ENCODE measurements at places on chromosomes 13 and 19. TPM values are rescaled to one million over a fixed set of nuclear protein-coding genes. Genes with fewer than 3 reads are reported as not detected.

- H3K4me1 ChIP-seq: peaks cover 23% of the 10 kb centered on the region
- peak overlapping the region; percentile 39 for H3K4me3 ChIP-seq
- peak; percentile 60 for DNase-seq
- peak overlapping the region; percentile 75 for H3K27ac ChIP-seq
- no peaks in the 10 kb centered on the region for H3K27me3 ChIP-seq
Observed at GRCh38 chr19:4115050-4115817, 8.7 kb downstream of the MAP2K2 start.

GRCh38 chr13:43537124-43537523 is 249.6 kb downstream of the ENOX1 start:
- no peak for DNase-seq
- no peaks in the 10 kb centered on the region for H3K36me3 ChIP-seq
- H3K4me1 ChIP-seq: no peaks in the 10 kb centered on the region
- H3K4me3 ChIP-seq: no peak overlapping the region
- H3K27me3 ChIP-seq: peaks cover 6% of the 10 kb centered on the region

- H3K4me3 ChIP-seq: peak overlapping the region; percentile 16
- no peaks in the 10 kb centered on the region for H3K36me3 ChIP-seq
- DNase-seq: no peak
- no peak overlapping the region for H3K27ac ChIP-seq
Observed at GRCh38 chr13:26759249-26759906, 1.2 kb downstream of the GPR12 start.

- H3K27ac ChIP-seq: no peak overlapping the region
- H3K27me3 ChIP-seq: no peaks in the 10 kb centered on the region
- H3K4me1 ChIP-seq: peaks cover 34% of the 10 kb centered on the region
- H3K4me3 ChIP-seq: no peak overlapping the region
- peaks cover 18% of the 10 kb centered on the region for H3K36me3 ChIP-seq
Observed at GRCh38 chr19:46944123-46944748, 75.4 kb upstream of the NPAS1 start.

- H3K36me3 ChIP-seq: no peaks in the 10 kb centered on the region
- no peaks in the 10 kb centered on the region for H3K27me3 ChIP-seq
- DNase-seq: no peak
- H3K4me1 ChIP-seq: no peaks in the 10 kb centered on the region
- H3K4me3 ChIP-seq: no peak overlapping the region
- H3K27ac ChIP-seq: no peak overlapping the region
Observed at GRCh38 chr19:33390101-33390907, 16.8 kb downstream of the CEBPG start.

DNA sequence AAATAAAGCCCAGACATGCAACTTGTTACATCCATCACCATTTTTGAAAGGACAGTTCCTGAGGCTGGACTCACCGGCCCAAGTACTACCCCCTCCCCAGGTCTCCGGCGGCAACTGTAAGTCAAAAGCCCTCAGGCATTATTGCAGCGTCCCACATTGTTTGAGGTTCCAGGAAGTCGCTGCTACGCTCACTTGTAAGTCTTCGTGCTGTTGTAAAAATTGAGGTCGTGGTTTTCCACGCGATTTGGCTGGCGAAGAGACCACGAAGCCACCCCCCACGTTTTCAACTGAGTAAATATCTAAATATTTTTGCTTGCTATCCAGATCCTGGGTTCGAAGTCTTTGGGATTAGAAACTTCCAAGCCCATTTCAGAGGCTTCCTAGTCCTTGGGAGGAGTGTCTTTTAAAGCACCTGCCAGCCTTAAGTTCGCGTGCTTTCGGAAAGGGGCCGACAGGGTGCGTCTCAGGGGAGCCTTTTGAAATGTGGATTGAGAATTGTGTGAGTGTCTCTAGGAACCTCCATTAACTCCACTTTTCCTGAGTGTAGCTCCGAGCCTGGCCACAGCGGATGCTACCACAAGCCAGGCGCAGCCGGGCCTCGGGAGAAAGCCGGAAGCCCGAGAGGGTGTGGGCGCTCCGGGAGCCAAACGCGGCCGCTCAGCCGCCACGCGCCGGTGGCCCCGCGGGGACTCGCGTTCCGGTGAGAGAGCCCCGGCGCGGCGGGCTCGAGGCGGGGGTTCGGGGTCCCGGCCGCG is 434 bp upstream of the FNDC3A start:
- H3K27me3 ChIP-seq: peaks cover 2% of the 10 kb centered on the region
- peaks cover 34% of the 10 kb centered on the region for H3K36me3 ChIP-seq
- H3K4me3 ChIP-seq: peak overlapping the region; percentile 81
- peaks cover 38% of the 10 kb centered on the region for H3K4me1 ChIP-seq

GRCh38 chr19:2743099-2743498 is 3.3 kb upstream of the SLC39A3 start:
- peaks cover 9% of the 10 kb centered on the region for H3K4me1 ChIP-seq
- no peak for DNase-seq
- H3K27ac ChIP-seq: no peak overlapping the region
- peaks cover 7% of the 10 kb centered on the region for H3K36me3 ChIP-seq

DNA sequence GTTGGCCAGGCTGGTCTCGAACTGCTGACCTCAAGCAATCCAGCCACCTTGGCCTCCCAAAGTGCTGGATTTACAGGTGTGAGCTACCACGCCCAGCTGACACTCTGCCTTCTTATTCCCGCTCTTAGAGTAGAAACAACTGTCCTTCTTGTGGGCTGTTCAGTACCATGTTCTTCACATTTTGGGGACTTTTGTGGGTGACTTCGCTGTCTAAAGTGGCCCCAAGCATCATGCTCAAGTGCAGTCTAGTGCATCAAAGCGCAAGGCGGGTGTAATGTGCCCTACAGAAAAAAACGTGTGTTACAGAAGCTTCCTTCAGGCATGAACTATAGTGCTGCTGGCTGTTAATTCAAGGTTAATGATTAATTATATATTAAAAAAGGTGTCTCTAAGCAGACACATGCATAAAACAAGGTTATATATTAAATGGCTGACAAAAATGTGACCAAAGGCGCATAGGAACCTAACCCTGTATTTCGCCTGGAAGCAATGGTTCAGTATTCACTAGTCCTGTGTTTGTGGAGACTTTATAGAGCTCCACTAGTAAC is 38.3 kb downstream of the ABCC4 start:
- H3K4me1 ChIP-seq: no peaks in the 10 kb centered on the region
- DNase-seq: no peak
- H3K27me3 ChIP-seq: no peaks in the 10 kb centered on the region

- no peak overlapping the region for H3K27ac ChIP-seq
- no peaks in the 10 kb centered on the region for H3K36me3 ChIP-seq
- no peaks in the 10 kb centered on the region for H3K4me1 ChIP-seq
Observed at GRCh38 chr13:37295071-37295470, 189.6 kb upstream of the CSNK1A1L start.

DNA sequence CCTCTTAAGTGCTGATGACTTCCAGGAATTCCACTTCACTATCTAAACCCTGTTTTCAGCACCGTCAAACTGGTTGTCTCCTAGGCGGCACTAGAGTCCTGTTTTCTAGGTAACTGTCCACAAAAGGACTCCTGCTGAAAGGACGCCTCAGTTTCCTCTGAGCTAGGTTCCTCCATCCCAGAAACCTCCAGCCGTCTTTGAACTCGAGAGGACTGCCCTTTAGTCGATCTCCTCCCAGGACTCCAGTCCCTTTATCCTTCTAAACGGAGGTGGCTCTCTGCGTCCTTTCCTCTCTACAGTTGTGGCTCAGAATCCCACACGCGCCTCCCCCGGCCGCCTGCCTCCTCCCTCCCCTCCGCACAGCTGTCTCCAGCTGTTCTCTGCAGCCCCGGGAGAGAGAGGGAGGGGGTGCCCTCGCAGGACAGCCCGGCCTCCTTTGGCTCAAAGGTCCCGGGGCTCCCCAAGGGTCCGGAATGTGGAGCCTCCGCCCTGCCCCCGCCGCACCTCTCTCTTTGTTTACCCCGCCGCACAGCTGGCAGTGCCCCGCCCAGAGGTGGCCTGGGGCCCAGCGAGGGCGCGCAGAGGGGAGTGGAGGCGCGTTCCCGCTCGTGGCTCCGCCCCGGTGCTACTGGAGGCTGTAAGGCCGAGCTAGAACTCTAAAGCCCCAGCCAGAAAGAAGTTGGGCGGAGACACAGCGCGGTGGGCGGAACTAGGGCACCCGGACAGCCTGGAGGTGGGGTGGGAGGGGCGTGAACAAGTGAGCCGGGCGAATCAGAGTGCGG is 2.4 kb downstream of the LTBP4 start:
- H3K36me3 ChIP-seq: no peaks in the 10 kb centered on the region
- peaks cover 58% of the 10 kb centered on the region for H3K4me1 ChIP-seq
- peak overlapping the region; percentile 87 for H3K27ac ChIP-seq
- peaks cover 26% of the 10 kb centered on the region for H3K27me3 ChIP-seq

GRCh38 chr13:45238945-45239795 is 38.3 kb upstream of the KCTD4 start:
- H3K4me1 ChIP-seq: no peaks in the 10 kb centered on the region
- H3K27me3 ChIP-seq: no peaks in the 10 kb centered on the region
- H3K27ac ChIP-seq: no peak overlapping the region
- H3K4me3 ChIP-seq: no peak overlapping the region
- no peaks in the 10 kb centered on the region for H3K36me3 ChIP-seq

GRCh38 chr19:17138937-17139598 is 63.5 kb downstream of the MYO9B start:
- no peak for DNase-seq
- no peak overlapping the region for H3K4me3 ChIP-seq
- H3K36me3 ChIP-seq: peaks cover 31% of the 10 kb centered on the region
- H3K27ac ChIP-seq: no peak overlapping the region
- H3K27me3 ChIP-seq: no peaks in the 10 kb centered on the region

GRCh38 chr13:110307767-110308655 is 927 bp downstream of the COL4A2 start:
- H3K27ac ChIP-seq: peak overlapping the region; percentile 78
- no peak overlapping the region for H3K4me3 ChIP-seq
- DNase-seq: no peak

- peak within 1 kb of the TSS; percentile 93 for H3K27ac ChIP-seq
- peaks cover 18% of the 10 kb centered on the region for H3K4me1 ChIP-seq
- no peaks in the 10 kb centered on the region for H3K27me3 ChIP-seq
- peak; percentile 82 for DNase-seq
Observed at GRCh38 chr19:19643158-19644053, at the start of gene GMIP. Gene GMIP, minus strand, starts transcription at chr19:19643657. Its CDS starts 128 bp downstream, at chr19:19643529.

DNA sequence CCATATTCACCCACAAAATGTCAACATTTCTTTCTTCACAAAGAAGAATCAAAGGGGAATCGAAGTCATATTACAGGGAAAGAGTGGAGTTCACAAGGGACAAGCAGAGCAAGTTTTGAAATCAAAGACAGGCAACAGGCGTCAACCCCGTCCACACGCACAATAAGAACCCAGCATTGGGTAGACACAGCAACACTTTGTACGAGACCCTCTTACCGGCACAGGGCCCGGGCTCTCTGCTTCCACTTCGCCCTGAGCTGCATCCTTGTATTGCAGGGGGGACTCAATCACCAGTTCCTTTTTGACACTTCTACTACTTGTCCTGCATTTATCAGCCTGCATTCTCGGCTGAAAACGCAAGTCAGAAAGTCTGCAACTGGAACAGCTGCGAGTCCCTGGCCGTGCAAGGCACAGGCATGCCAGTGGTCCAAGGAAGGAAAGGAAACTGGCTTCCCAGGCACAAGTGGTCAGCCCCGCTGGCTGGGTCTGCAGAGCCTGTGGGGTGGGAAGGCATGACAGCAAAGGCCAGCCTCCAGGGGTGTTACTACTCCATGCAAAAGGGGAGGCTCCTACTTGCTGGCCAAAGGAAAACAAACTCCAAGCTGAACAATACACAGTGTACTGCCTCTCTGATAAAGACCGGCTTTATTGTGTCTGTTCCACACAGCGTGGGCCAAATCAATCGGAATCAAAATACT is at the start of gene DOCK9:
Gene DOCK9, minus strand, starts transcription at position 497 of the 698 bp plus-strand sequence. Its CDS starts 155 bp downstream, at position 342.
- peaks cover 47% of the 10 kb centered on the region for H3K4me1 ChIP-seq
- H3K36me3 ChIP-seq: peaks cover 2% of the 10 kb centered on the region
- no peak for DNase-seq
- H3K27ac ChIP-seq: no peak within 1 kb of the TSS
- no peak within 1 kb of the TSS for H3K4me3 ChIP-seq

DNA sequence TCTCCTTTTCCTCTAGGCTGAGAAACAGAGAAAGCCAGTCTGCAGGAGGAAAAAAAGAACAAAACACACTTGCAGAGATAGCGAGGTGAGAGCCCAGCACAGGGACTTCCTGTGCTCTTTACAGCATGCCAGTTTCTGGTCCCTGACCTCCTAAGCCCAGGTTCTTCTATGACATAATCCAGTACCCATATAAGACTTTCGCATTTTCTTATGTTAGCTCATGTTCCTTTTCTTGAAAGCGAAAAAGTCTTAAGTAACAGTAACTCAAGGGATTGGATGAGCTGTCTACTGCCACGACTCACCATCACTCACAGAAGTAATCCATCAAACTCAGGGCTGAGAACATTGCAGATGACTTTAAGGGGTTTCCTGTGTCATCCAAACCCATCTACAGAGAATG is 17.4 kb downstream of the CCDC70 start:
- peaks cover 5% of the 10 kb centered on the region for H3K4me1 ChIP-seq
- H3K27me3 ChIP-seq: peaks cover 8% of the 10 kb centered on the region
- H3K36me3 ChIP-seq: no peaks in the 10 kb centered on the region
- no peak overlapping the region for H3K27ac ChIP-seq
- no peak overlapping the region for H3K4me3 ChIP-seq
- DNase-seq: no peak

- H3K4me1 ChIP-seq: no peaks in the 10 kb centered on the region
- DNase-seq: no peak
- H3K4me3 ChIP-seq: no peak overlapping the region
Observed at GRCh38 chr13:101535192-101535746, 82.8 kb downstream of the ITGBL1 start.

DNA sequence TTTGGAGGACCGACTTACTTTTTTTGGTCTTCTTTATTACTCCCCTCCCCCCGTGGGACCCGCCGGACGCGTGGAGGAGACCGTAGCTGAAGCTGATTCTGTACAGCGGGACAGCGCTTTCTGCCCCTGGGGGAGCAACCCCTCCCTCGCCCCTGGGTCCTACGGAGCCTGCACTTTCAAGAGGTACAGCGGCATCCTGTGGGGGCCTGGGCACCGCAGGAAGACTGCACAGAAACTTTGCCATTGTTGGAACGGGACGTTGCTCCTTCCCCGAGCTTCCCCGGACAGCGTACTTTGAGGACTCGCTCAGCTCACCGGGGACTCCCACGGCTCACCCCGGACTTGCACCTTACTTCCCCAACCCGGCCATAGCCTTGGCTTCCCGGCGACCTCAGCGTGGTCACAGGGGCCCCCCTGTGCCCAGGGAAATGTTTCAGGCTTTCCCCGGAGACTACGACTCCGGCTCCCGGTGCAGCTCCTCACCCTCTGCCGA is 409 bp downstream of the FOSB start:
- H3K27ac ChIP-seq: peak overlapping the region; percentile 94
- DNase-seq: no peak
- H3K27me3 ChIP-seq: peaks cover 23% of the 10 kb centered on the region
- peak overlapping the region; percentile 92 for H3K4me3 ChIP-seq

The CCDC169 gene
- 0.07 TPM for total RNA-seq

The ZNF844 gene
- 0.73 TPM for total RNA-seq

The GPR12 gene
- total RNA-seq: not detected

The PDCD5 gene
- total RNA-seq: 203 TPM

The HCN2 gene
- 1.1 TPM for total RNA-seq

The OSCAR gene
- not detected for total RNA-seq

The MBD3L2 gene
- not detected for total RNA-seq

The AP1M1 gene
- total RNA-seq: 116 TPM

The KLK10 gene
- total RNA-seq: not detected

The PROZ gene
- total RNA-seq: not detected

The CGB8 gene
- total RNA-seq: not detected

The PDS5B gene
- 57.8 TPM for total RNA-seq

The PCDH9 gene
- total RNA-seq: 0.27 TPM

The TTYH1 gene
- total RNA-seq: 0.49 TPM

Measured in activated T-helper 1 cell treated with anti-CD3 and anti-CD28 coated beads, Interleukin-12 subunit alpha, Interleukin-12 subunit beta, Interleukin-2, Interleukin-4 antibody, amounts not matched to agents 30 ng/mL and 10 ng/mL and 1 ng/mL, durations not matched to agents 14 hours and 24 hours and 36 hours (primary cell).